NCI-H1417 (cell line): ENCODE measurements at places on chromosomes 2 and 18.
A peak's percentile ranks its signal among the peaks of the same experiment; 100 is the strongest.

DNA sequence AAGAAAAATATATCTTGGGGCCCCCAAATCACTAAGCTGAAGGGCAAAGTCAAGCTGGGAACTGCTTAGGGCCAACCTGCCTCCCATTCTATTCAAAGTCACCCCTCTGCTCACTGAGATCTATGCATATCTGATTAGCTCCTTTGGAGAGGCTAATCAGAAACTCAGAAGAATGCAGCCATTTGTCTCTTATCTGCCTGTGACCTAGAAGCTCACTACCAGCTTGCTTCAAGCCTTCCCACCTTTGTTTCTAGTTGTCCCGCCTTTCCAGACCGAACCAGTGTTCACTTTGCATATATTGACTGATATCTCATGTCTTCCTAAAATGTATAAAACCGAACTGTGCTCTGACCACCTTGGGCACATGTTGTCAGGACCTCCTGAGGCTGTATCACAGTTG lies 479.4 kb downstream of the METTL4 start:
- DNase-seq: no peak

DNA sequence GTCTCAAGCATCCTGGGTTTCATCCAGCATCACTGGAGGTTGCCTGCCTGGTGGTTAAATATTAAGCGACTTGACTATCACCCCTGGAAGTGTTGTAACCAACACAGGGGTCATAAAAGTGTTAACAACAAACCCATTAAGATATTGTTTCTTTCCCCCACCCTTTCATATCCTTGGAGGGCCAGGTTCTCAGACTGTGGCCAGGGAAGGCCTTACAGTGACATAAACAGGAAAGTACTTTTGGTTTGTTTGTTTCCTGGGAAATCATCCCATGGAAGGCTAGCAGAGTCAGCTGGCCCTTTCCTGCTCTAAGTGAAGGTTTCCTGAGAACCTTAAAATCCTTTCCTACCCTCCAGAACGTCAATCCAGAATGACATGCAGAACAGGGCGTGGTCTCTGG lies 160.9 kb downstream of the CLIP4 start:
- DNase-seq: peak; percentile 69

GRCh38 chr2:71849111-71849510 lies 298.6 kb downstream of the CYP26B1 start:
- DNase-seq: no peak

GRCh38 chr2:200600549-200601225 lies 14.9 kb downstream of the AOX1 start:
- DNase-seq: no peak

- no peak for DNase-seq
Observed at GRCh38 chr2:48414640-48414979, 115.3 kb upstream of the STON1 start.

DNA sequence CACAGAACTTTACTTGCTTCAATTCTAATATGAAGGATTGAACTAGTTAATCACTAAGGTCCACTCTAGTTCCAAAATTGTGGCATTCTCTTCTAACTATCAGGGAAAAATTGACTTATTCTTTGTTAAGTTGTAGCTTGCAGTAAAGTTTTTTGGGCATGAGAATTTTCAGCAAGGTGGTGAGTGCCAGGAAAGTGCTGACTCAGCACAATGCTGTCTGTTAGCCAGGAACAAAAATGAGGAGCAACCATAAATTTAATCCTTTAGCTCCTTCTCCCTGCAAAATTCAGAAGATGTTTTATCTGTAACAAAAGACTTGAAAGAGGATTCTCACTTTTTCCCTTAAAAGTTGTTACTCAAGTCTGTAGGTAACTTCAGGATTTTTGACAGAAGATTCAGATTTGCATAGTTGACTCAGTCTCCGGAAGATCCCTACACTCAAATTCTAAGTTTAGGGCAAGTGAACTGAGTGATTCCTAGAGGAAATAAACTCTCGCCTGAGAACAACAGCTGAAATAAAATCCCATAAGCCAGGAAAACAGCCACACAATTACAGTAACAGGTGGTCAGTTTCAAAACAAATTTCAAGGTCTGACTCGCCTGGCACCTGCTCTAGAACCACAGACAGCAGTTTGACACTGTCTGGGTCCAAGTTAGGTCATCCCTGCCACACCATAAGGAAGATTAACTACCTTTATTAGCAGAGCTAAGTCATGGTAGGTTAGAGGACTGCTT lies 20.2 kb upstream of the DARS1 start:
- DNase-seq: peak; percentile 9

- DNase-seq: peak; percentile 24
Observed at GRCh38 chr2:7572450-7572849, 655.2 kb downstream of the RNF144A start.

GRCh38 chr18:31684279-31685096 lies at the start of gene B4GALT6:
TSS of gene B4GALT6 (minus strand) at chr18:31684581. CDS start at chr18:31684426, 155 bp downstream.
- peak; percentile 35 for DNase-seq

DNA sequence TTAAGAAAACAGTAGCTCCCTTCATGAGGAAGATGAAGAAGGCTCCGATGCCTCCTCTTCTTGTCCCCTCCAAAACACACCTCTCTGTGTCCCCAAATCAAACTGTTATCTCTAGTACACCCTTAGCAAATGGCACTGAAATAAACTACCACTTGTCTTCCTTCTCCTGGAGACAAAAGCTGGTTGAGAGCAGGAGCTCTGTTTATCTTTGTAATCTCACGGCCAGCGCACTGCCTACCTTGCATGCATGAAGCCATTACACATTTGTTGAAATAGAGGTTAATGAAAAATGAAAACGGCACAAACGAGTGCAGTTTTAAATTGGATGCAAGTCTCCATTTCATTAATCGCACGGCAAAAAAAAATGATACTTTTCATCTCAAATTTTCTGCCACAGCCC lies 113.7 kb downstream of the EPB41L3 start:
- DNase-seq: peak; percentile 58

DNA sequence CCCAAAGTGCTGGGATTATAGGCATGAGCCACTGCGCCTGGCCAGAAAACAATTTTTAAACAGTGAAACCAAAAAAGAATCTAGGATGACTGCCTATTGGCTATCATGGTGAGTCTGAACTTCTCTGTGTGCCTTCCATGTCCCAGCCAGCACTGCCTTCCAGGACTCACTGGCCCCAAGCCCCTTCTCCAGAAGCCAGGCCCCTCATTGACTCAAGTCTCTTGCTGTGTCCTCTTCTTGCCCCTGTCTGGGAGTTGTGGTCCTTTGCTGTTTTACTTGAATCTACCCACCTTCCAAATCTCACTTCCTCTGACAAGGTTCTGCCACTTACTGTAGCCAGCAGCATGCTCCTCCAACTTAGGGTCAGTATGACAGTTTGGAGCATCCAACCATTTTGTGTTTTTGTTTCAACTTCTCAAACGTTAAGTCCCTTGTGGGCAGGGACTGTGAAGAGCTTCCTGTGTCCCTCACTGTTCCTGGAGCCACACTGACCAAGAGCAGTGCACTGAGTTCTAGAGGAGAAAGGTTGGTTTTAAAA lies 41.7 kb downstream of the ST3GAL5 start:
- DNase-seq: no peak

GRCh38 chr2:36449943-36450392 lies 94.4 kb downstream of the CRIM1 start:
- DNase-seq: no peak

- no peak for DNase-seq
Observed at GRCh38 chr2:185947722-185948121, 209.1 kb downstream of the FSIP2 start.

DNA sequence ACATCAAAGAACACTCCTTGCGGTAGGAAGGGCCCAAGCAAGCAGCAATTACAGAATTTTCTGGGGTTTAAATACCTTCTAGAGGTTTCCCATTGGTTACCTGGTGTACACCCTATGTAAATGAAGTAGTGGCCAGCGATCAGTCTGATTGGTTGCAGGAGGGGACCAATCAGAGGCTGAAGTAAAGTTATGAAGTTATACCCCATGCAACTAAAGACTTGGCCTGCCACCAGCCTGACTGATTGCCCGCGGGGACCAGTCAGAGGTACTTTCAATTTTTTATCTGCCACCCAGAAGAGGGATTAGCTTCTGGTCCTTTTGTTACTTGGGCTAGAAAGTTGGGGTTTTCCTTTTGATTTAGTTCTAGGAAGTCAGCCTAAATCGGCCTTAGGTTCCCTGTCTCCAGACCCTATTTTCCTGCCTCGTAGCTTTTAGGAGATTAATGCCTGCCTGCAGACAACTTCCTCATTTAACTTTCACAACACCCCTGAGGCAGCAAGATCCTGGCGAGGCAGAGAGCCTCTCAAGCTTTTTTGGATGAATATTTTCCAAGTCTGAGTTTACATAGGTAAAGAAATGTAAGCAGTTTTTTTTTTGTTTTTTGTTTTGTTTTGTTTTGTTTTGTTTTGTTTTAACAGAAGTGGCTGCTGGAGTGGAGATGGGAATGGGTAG lies 1.5 kb upstream of the DGUOK start:
- no peak for DNase-seq

DNA sequence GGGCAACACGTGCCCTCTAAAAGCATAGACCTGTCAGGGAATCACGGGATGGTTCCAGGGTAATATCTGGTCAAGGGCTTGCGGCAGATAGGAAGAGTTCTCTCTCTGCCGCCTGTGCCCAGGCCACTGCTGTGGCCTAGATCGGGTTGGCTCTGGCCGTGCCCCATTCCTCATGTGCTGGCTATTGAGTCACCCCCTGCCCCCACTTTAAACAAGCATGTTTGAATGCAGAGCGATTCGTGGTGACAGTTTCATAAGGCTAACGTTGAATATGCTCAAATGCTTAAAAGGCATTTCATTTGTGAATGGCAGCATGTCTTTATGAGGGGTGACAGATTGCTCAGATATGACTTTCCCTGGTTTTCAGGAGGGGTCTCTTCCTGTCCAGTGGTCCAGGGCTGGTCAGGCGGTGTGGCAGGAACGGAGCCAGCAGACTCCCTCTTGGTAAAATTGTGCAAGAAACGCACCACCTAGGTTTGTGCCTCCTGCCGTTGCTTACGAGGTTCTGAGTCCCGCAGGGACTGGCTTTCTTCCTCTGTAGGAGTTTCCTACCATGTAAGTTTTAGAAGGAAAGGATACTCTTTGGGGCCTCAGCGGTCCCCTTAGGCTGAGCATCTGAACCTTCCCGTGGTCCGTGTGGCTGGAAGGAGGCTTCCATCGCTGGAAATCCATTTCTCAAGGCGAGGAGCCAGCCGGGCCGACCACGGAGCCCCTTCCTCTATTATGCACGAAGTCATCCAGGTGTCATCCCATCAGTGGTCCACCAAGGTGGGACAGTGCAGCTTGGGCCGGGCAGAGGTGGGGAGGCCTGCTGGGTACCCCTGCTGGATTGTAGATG lies 50.2 kb downstream of the AGAP1 start:
- no peak for DNase-seq

DNA sequence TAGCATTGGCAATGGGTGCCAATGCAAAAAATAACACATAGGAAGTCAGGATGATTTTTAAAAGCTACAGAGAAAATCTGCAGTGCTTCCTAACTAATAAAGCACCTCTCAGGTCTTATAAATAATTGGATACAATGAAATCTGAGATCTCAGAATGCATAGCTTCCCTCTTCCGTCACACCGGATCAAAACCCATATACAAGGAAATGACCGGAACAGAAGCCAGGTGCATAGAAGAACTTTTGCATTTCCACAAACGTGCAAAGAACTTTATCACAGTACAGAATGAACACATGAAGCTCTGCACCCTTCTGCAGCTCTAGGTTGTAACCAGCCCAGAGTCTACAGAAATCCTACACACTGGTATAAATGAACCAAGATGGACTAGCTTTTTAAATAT lies 145.4 kb downstream of the TCF4 start:
- no peak for DNase-seq

GRCh38 chr2:152367547-152368390 lies 32.8 kb downstream of the FMNL2 start:
- DNase-seq: no peak

DNA sequence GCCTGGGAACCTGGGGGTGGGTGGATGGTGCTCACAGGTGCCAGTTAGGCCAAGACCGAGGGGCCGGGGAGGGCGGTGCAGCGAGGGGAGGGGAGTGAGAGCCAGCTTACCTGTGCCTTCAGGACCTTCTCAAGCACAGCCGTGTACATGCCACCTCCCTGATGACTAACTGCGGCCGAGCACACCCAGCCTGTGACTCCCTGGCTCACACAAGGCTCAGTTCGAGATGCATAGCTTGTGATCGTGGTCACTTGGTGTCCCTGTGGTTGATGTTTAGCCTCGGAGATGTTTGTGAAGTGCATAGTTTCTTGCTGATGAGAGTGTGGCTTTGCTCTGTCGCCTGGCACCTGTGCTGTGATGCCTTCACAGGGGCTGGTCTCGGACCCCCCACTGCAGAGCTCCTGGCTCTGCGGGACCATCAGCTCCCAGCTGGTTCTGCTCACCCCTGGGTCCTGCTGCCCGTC lies 84.5 kb upstream of the ODC1 start:
- no peak for DNase-seq

GRCh38 chr18:55501982-55502710 lies 85.8 kb downstream of the TCF4 start:
- DNase-seq: no peak
